HS-5 (cell line): ENCODE measurements at places on chromosomes 2 and 18.

DNA sequence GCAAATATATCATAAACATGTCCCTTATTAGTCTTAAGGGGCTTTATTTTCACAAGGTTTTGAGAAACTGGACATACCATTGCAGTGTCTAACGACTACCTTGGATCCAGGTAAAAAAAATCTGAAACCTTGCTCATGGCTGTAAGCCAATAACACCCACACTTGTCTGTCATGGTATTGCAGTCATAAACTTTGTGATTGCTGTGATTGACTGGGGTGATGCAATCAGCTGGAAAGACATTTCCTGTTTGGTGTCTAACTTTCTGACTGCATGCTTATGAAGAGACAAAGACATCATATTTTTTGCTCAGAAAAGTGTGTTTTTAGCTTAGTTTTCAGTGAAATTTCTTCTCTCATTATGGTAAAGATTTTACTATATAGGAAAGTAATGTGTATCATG lies 635.0 kb downstream of the TSN start:
- no peak for DNase-seq

GRCh38 chr18:67035026-67035425 lies 431.1 kb upstream of the CDH19 start:
- no peak for DNase-seq

GRCh38 chr18:57922885-57923284 lies 119.8 kb upstream of the ATP8B1 start:
- no peak for DNase-seq

GRCh38 chr2:234292962-234293243 lies 204.0 kb downstream of the ARL4C start:
- no peak for DNase-seq

- DNase-seq, result no peak
These were observed 75.9 kb downstream of the PTGR3 start for GRCh38 chr18:75132931-75133525.
